Right atrium auricular region (tissue), 2 donors: ENCODE measurements at places on chromosomes 6 and 20.

GRCh38 chr20:10856237-10857015, 182.6 kb upstream of the JAG1 start:
- no peak for DNase-seq

DNA sequence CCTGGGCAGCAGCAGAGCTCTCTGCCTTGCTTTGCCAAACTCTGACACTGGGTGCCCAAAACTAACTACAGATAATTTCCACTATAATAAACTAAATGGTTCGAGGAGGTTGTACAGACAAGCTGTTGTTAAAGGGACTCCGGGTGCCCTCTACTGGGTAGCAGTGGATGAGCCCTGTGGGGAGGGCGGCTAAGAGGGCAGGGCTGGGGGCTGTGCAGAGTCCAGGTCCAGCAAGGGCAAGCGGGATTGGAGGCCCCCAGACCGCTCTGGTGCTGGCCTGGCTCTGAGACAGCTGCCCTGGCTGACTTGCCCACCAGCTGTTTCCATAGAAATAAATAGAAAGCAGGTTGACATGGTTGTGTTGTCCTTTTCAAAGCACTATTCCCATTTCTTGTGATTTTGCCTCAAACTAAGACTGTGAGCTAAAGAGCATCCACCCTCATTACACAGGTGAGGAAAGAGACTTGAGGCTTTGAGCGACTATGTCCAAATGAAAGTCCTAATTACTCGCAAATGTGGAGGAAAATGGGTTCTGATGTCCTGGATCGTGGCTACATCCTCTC, 167.6 kb upstream of the CST7 start:
- DNase-seq, result no peak

DNA sequence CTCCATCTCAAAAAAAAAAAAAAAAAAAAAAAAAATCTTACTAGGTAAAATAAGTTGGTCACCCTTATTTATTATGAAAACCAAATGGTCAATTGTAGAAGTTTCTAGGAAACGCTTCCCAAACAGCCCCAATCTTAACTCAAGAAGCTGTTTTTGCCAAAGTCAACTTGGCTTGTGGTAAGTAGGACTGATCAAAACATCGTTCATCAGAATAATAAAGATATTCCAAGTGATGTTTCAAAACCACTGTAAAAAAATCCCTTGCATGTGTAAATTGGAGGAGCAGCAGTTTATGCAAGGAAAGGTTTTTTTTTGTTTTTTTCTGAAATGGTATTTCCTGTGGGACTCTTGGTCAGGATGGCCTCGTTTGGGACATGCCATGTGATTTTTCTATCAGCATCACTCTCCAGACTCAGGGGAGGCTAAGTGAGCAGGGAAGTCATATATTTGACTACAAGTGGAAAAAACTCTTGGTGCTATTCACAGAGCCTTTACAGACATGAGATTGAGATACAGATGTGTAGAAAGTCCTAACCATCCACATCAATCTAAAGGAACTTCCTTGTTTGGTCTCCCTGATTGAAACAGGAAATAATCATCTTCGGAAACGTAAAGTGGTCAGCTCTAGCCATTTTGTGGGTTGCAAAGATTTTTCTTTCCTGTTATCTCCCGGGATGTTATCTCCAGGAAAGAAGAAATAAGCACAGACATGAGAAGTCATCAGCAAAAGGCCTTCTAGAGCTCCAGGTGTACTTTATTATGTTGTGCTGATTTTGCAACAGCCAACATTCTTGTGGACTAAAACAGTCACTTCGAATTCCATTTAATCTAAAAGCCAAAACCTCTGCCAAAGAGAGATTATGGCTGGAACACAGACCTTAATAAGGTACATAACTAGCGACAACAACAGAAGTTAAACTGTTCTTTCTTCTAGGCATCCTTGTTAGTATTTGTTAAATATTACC, 177.8 kb downstream of the EDN1 start:
- DNase-seq, result no peak

- no peak for DNase-seq
Measured at GRCh38 chr20:3311623-3312022, 72.6 kb upstream of the SLC4A11 start.

GRCh38 chr6:45667766-45668165, 290.0 kb upstream of the SUPT3H start:
- peak; percentile 13 for DNase-seq

- DNase-seq, result no peak
Measured at GRCh38 chr20:29472606-29473005, 1784.9 kb upstream of the DEFB115 start.

- DNase-seq, result no peak
Measured at GRCh38 chr6:154890874-154891273, 104.2 kb upstream of the TIAM2 start.

DNA sequence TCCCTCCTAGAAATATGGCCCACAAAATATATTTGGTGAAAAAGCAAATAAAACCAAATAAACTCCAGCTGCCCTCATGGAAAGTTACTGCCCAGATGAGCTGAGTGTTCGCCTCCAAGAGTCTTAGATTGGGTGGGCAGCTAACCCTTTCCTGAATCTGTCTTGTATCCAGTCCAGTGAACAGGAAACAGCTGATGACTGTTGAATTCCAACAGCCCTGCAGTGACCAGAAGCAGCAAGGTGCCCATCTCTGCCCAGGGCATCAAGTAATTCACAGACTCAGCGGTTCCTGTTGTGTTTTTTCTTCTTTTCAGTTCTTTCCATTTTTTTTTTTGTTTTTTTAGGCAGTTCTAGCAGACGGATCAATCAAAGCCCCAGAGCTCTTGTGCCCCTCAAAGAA, 199.2 kb downstream of the UBE3D start:
- no peak for DNase-seq

DNA sequence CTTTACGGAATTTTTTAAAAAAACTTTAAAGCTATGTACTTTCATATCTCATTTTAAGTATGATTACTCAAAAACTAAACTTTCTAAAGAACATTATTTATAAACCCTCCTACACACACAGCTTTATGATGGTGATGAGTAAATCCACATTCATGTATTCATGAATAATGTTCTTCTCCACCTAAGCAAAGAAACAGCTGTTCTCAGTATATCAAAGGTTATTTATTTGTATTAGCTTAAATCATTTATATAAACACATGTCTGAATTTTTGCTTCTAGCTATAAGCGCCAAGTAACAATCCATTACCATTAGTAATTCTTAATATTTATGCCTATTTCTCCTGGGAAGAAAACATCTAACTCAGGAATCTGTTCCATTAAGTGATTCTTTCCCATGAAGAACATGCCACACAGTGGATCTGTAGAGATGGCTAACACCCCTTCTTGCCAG, 63.3 kb downstream of the SMLR1 start:
- no peak for DNase-seq

DNA sequence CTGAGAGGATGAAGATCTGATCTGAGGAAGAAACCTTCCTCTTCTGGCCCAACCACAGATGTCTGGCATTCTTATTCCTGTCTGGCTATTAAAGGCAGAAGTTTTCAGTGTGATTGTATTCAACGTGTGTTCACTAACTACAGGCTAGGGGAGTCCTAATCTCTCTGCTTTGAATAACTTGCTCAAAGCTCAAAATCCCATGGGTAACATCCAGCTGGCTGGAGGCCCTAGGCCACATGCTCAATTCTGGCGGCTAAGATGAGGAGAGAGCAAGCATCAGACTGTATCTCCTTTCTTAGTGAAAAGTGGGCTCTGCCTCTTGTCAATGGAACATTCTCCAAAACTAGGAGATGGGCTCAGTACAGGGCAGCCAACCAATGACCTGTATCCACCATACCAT, 478.0 kb downstream of the KIF16B start:
- DNase-seq, result no peak

GRCh38 chr20:20009784-20010253, 7.3 kb upstream of the NAA20 start:
- no peak for DNase-seq

- no peak for DNase-seq
Measured at GRCh38 chr6:158969148-158969547, 30.9 kb downstream of the RSPH3 start.

DNA sequence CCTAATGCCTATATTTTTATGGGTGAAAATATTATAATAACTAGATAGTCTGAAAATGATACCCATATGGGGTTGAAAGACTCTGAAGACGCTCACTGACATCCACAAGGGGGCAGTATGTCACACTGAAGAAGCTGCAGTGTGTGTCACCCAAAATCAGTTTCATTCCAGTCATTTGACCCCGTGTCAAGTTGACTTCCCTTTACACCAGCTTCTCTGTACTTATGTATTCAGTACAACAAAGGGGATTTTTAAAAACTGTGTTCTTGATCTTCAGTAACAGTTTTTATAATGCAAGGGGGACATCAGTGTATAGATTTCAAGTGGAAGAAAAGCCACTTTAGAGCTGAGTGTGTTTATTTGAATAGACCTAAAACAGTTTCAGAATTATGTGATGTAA, 19.3 kb downstream of the FAXC start:
- DNase-seq, result no peak

DNA sequence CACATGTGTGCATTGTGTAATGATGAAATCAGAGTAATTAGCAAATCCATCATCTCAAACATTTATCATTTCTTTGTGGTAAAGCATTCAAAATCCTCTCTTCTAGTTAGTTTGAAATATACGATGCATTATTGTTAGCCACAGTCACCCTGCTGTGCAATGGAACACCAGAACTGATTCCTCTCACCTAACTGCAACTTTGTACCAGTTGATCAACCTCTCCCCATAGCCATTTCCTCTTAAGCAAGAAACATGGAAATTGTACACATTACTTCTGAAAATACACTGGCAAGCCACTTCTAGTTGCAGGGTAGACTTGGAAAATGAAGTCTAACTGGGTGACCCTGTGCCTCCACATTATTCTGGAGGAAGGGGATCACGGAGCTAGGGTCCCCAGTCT, 58.1 kb upstream of the ESR1 start:
- no peak for DNase-seq

GRCh38 chr6:157449610-157450009, 68.6 kb downstream of the ZDHHC14 start:
- no peak for DNase-seq

DNA sequence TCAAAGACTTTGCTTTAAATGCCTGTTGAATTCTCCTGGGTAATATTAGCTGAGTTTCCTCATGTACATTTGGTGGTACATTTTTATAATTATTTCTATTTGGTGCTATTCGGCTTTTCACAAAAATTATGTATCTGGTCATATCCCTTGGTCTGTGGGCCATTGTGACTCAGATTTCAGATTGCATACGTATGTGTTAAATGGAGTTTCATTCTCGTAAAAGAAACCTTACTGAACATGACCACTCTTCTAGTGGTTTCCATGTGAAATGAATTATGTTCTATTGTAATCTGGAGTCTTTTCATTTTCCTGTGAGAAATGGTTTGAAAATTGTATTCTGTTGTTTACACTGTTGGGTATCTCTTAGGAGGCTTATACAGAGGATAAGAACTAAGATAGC, 386.2 kb upstream of the FLRT3 start:
- DNase-seq, result no peak

GRCh38 chr6:87755708-87756671, 54.0 kb upstream of the AKIRIN2 start:
- DNase-seq, result no peak

DNA sequence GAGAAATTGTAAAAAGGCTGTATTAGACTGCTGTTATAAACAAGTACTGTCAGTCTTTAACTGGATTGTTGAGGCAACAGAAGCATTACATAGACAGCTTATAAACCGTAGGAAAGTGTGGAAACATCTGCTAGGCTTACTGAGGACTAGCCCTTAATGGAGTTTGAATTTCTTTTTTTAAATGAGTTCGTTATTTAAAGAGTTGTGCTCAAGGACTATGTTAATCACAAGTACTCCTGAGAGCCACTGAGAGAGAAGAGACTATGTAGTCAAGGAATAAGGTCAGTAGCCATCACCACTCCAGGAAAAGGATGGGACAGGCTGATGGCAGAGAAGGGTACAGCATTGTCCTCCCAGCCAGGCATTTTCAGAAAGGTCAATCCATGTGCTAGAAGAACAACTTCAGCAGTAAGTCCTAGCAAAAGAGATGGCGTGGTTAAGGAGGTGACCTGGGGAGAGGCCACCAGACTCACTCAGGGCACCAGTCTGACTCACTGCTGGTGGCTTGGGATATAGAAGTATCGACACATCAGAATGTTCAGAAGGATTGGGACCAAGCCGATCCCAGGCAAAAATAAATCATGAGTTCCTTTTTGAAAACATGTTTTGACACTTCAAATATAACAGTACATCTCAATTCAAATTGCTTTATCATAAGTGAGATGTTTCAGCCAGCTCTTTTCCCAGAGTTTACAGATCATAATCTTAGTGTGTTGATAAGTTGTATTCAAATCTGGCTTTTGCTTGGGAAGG, 6.4 kb downstream of the RPS12 start:
- DNase-seq, result no peak

DNA sequence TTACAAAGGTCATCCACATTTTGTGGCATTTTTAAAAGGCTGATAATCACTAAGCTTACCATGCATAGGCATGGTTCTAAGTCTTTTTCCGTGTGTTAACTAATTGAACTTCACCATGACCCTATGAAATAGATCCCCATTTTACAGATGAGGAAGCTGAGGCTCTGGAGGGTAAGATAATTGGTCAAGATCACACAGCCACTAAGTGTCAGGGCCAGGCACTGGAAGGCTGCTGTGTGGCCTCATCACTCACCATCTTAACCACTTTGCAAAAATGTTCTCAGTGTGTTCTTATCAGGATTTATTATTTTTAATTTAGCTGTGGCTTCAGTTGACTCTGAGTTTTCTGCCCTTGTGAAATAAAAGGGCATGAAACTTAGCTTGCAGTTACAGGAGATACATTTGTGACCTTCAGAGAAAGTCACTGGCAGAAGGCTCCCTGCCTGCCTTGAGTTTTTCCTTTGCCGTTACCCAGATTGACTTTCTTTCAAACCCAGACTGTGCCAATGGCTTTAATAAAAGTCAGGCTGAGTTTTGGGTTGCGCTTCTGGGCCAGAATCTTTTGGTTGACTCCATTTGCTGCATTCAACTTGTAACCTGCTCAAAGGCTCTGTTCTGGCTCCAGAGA, 82.0 kb downstream of the EZR start:
- DNase-seq, result no peak

DNA sequence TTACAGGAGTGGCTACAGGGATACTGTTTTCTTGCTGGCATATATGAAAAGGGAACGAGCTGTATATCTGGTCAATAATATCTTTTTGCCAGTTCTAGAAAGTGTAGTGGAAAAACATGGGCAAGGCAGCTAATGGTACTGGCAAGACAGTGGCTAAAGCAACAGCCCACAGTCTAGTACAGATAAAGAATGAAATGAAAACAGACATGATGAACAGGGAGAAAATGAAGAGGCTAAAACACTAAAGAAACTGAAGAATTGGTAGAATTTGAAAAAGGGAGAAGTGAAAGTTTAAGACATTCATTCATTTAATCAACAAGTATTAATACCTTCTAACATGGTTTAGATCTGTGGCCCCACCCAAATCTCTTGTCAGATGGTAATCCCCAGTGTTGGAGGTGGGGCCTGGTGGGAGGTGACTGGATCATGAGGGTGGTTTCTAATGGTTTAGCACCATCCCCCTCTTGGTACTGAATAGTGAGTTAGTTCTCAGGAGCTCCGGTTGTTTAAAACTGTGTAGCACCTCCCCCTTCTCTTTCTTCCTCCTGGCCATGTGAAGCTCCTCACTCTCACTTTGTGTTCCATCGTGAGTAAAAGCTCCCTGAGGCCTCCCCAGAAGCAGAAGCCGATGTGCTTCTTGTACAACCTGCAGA, 18.1 kb downstream of the FAM184A start:
- DNase-seq, result no peak
